ENCODE measurements at places on chromosomes 1 and 21. TPM values are rescaled to one million over a fixed set of nuclear protein-coding genes. Genes with fewer than 3 reads are reported as not detected.

- no peak for DNase-seq
Observed at GRCh38 chr1:240927821-240928220, 315.9 kb upstream of the GREM2 start.

- no peak for DNase-seq
Observed at GRCh38 chr1:115069659-115070308, 19.5 kb downstream of the TSPAN2 start.

The BTBD19 gene
- total RNA-seq: 3.6 TPM

GRCh38 chr1:203135636-203136305 lies 8.2 kb downstream of the ADORA1 start:
- peak; percentile 74 for DNase-seq

The PUM1 gene
- 43.7 TPM for total RNA-seq

DNA sequence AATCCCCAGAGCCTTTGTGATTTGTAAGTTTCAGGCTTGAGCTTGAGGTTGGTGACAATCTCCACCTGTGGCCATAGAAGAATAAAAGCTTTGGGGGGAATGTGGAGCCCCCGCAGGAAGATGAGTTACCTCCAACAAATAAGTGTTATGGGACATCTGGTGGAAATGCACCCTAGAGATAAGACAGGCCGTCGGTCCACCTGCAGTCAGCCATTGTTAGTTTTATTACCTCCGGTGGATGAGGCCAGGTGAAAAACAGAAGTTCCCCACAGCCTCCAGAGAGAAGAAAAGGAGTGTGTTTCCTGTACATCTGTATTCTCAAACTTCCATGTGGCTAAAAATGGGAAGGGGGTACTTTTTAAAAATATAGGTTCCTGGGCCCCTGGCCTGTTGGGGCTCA lies 137.4 kb downstream of the KAZN start:
- no peak for DNase-seq

The EFNA1 gene
- 3.6 TPM for total RNA-seq

GRCh38 chr1:168466092-168466713 lies 77.6 kb downstream of the XCL2 start:
- peak; percentile 65 for DNase-seq

DNA sequence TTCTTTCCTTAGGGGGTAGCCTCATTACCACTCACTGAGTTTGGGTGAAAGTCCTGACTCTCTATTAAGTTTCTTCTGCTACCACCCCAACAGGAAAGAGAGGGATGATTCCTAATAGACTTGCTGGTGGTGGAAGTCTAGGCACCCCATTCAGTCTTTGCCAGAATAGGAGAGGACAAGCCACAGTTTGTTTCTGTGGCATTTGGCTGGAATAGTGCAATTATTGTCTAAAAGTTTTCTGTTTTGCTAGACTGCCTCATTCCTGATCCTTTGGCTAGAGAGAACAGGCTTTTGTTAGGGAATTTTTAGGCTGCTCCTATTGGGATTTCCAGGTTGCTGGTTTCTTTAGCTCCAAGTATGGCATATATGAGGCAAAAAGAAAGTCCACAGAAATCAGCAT lies 9.9 kb upstream of the HJV start:
- no peak for DNase-seq

The RAB42 gene
- total RNA-seq: not detected

The PAPPA2 gene
- 3.0 TPM for total RNA-seq

DNA sequence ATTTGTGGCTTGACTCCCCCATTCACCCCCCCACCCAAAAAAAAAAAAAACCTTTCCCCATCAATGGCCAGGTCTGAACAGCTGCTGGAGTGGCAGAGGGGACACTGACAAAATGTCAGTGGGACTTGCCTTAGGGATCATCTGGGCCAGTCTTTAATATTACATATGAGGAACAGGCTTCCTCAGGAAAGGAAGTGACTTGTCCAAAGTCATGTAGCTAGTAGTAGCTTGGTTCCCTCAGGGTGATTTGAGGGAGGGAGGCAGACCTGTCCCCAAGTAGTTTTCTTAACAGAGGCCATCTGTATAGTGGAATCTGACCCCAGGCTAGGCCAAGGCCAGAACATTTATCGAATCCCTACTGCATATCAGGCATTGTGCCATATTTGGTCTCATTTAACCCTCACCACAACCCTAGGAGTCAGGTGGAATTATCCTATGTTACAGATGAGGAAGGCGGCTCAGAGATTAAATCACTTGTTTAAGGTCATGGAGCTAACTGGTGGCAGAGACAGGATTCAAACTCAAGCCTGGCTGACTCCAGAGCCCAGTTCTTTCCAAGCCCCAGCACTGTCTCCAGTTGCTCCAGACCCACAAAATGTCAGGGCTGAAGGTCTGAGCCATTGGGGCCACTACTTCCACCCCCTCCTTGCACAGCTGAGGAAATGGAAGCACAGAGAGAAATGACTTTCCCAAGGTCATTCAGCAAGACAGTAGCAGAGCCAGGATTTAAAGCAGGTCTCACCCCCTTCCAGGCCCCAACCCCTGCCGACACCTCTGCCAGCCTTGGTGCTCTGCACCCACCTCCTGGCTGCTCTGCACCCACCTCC lies 10.4 kb downstream of the ZBTB7B start:
- no peak for DNase-seq

The RNU1-4 gene
- under 0.01 TPM for total RNA-seq

DNA sequence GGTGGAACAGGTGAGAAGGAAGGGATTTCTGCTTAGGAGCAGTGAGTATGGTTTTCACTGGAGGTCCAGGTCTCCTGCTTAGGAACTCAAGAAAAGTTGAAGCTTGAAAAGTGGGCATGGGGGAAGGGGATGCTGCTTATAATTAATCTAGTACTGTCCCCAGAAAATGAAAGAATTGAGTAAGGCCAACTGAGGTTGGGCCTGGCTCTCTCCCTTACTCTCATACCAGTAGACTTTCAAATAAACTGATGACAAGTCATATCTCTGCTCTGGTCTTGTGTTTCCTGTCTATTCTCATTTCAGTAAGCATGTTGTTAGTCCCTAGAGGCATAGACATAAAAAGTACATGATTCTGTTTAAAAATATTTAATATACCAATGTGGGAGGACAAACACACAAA lies 26.4 kb downstream of the CD48 start:
- no peak for DNase-seq

- peak; percentile 18 for DNase-seq
Observed at GRCh38 chr1:215526147-215526845, 40.8 kb upstream of the KCTD3 start.

DNA sequence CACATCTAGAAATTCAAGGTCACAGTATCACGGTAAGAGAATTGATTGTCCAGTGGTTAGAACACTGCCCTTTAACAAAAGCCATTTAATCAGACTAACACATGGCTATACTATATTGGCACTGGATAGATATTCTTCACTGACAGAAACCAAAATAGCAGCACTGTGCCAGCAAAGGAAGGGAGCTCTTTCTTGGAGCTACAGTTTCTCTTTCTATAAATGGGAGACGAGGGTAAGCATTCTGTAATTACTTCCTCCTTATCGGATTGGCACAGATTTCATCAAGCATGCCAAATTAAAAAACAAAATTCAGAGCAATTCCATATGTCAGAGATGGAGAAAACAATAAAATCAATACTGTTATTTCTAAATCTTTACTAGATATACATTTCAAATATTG lies 115.7 kb upstream of the CACYBP start:
- no peak for DNase-seq

- DNase-seq: no peak
Observed at GRCh38 chr1:156845055-156845952, 13.6 kb downstream of the INSRR start.

DNA sequence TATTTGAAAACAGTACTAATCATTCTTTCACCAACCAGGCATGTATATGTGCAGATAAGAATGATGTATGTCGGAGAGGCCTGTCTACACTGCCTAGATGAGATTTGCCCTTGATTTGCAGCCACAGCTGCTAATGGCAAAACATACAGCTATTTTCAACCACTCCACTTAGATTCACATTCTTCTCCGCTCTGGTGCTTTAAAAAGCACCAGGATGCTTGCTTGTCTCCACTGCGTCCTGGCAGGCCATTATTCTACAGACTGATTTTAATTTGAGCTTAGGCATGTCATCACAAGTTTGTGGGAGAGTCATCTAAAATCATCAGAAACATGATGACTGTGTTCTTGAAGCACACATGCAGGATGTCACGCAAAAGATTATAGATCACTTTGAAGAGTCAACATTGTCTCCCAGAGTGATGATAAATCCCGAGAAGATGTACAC lies 119.0 kb upstream of the NRIP1 start:
- DNase-seq: no peak

DNA sequence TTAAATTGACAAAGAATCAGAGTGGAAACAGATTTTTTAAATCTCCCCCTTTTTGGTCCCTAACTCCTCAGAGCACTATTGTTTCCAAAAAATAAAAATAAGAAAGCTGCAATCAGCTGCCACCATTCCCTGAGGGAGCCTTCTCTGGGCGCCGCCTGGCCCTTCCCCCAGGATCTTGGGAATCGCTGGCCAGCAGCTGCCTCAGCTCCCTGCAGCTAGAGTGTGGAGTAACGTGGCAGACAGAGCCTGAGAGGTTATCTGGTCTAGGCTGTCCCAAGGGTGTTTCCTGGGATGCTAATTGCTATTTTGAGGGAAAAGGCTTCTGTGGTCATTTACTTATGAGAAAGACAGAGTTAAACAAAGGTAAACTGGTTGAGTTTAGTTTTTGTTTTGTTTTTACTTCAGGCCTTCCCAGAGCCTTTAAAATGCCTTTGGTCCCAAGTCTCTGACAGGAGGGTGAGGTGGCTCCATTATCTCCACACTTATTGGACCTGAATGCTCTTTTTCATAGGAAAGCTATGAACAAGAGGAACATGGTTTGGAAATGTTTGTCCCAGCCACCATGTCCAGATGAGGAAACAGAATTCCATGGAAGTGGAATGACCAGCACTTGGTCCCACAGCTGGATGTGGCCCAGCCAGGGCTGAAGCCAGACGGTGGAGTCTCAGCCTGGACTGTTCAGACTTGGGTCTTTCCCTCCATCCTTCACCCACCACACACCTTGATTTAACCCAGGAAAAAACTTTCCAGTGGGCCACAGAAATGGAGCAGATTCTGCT lies 14.1 kb upstream of the KIAA1614 start:
- DNase-seq: no peak

GRCh38 chr21:19557488-19557887 lies 1153.9 kb upstream of the TMPRSS15 start:
- DNase-seq: no peak

The KCNC4 gene
- total RNA-seq: 1.6 TPM

DNA sequence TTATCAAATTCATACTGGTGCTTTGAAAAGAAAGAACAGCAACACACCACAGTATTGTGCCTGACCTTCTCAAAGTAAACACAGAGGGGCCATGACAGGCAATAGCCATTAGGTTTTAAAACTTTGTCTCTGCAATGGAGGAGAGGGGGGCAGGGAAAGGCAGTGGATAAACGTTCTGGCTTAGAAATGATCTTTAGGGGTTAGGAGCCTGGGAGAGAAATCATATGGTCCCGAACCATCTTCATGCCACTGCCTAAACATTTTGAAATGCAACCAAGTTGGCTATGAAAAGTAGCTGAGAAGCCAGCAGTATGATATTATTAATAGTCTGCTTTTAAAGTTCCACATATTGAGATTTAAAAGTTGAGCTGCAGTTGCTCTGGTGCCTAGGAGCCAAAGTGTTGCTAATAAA lies 39.8 kb downstream of the PLPP3 start:
- DNase-seq: no peak

The GUCA2B gene
- not detected for total RNA-seq

GRCh38 chr1:25095635-25096200 lies 136.6 kb downstream of the SYF2 start:
- DNase-seq: no peak

The SYNC gene
- 4.8 TPM for total RNA-seq

The MSH4 gene
- total RNA-seq: 0.13 TPM

- no peak for DNase-seq
Observed at GRCh38 chr1:170030212-170030611, 44.3 kb downstream of the KIFAP3 start.

DNA sequence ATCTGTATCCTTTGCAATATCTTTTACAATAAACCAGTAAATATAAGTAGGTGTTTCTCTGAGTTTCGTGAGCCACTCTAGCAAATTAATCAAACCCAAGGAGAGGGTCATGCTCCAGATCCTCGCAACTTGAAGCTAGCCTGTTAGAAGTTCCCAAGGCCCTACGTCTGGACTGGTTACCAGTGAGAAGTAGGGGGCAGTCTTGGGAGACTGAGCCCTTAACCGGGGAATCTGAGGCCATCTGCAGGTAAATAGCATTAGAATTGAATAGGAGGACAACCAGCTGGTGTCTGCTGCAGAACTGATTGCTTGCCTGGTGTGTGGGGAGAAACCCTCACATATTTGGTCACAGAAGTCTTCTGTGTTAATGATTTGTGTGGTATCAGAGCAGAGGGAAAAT lies 190.5 kb downstream of the RYR2 start:
- DNase-seq: no peak

DNA sequence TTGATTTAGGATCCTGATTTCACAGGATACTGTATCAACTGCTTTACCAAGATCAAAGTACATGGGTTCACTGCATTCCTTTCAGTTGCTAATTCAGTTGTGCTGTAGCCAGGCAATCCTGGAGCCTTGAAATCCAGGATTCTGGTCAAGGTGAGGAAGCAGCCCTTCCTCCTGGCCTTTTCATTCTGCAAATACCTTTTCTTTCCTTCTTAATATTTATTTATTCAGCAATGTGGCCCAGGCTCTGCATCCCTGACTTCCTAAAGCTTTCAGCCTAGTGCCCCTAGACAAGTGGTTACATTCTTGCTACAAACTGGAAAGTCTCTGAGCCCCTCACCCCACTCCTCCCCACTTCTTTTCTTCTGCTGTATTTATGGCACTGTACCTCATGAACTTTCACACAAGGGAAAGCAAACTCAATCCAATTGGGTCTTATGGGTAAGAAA lies 16.2 kb downstream of the LRRC8D start:
- no peak for DNase-seq

The SLAMF9 gene
- 15.9 TPM for total RNA-seq

DNA sequence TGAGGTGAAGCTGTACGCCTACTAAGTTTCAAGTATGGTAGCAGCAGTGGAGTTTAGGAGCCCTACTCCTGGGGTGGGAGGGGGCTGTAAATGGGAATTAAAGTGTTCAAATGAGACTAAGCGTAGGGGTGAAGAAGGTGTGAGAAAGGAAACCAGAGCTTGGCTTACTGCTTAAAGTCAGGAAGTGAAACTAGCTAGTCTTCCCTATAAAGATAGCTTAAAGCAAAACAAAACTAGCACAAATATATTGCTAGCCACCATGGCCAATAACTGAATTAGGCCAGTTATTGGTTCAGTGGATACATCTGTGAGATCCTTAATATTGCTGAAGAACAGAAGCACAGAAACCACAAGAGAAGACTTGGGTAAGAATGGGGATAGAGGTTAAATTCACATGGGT lies 492.2 kb upstream of the PKN2 start:
- no peak for DNase-seq

DNA sequence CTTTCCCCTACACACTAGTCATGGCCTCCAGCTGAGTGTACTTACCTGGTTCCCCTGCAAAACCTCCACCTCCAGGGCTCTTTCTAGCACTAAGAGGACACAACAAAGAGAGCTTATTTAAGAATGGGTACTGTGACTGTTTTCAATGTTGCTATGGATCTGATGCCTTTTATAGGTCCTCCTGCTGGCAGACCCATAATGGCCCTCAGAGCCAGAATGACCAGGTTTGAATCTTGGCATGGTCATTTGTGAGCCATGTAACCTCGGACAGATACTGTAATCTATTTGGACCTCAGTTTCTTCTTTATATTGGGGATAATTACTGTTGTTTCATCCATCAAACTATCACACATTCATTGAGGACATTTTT lies 137.6 kb upstream of the USP24 start:
- no peak for DNase-seq
